ENCODE measurements at places on chromosomes 16 and 17.

- DNase-seq: no peak
Measured at GRCh38 chr17:50052241-50052796, 3.6 kb upstream of the ITGA3 start.

DNA sequence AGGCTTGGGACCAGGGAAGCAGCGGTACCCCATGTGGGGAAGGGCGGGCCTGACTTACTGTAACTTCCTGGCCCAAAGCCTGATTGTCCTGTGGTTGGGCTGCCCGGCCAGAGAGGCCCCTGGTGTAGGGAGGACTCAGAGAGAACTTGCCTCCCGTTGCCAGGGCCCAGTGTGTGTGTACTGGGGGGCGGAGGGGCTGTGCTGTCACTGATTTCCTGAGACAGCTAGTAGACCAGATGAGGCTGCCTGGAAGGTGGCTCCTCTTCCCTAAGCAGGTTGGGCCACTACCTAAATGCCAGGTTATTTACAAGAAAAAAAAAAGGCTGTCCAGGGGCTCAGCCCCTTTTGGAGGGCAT lies 16.7 kb downstream of the SOCS3 start:
- DNase-seq: no peak

DNA sequence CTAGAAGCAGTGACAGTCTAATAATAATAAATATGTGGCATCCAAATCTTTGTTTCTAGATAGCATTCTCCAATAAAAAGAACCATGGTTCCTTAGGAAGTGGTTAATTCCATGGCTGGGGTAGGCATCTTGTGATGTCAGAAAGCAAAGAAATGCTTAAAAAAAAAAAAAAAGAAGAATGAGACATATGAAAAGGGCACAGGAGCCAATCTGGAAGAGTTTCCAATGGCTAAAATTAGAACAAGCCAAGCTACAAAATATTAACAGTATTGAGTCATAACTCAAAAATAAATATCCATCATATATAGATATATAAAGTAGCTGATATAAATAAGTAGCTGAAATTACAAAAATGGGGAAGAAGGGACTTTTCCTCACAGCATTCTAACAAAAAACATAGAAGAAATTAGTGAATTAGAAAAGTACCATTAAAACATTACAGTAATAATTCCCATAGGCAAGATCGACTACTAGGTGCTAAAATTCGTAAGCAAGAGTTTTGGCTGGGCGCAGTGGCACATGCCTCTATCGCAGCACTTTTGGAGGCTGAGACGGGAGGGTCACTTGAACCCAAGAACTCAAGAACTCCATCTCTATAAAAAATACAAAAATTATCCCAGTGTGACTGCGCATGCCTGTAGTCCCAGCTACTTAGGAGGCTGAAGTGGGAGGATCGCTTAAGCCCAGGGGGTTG lies 111.3 kb downstream of the TRIM37 start:
- DNase-seq: no peak

DNA sequence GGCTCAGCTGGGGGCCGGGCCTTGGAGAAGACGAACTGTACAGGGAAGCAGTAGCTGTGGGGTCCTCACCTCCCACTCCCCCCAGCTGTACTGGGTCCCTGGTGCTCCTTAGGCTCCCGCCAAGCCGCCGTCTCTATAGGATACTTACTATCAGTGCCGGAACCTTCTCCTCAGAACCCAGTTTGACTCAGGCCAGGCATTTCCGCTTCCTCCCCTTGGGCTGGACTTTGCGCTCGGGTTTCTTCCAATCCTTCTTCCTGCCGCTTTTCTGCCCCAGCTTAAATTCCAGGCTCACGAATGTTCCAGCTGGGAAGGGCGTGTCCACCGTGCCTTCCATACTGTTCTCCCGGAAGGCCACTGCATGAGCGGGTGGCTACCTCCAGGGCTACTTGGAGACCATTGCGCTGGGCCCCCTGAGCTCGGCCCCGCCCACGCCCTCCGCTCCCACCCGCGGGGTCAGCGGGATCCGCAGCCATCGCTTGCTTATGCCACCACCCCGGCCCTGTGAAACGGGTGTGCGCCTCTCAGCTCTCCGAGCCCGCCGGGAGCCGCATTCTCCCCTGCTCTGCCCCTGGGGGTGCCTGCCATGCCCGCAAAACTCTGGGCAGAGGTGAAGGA lies 1795.9 kb downstream of the TP53TG3F start:
- DNase-seq: no peak

- DNase-seq: no peak
Measured at GRCh38 chr16:50498431-50499155, 49.6 kb upstream of the NKD1 start.

GRCh38 chr16:1258906-1259759 lies 3.3 kb downstream of the TPSD1 start:
- DNase-seq: no peak

- no peak for DNase-seq
Measured at GRCh38 chr17:27564463-27564862, 66.5 kb upstream of the LGALS9 start.
